ENCODE measurements at places on chromosomes 1 and 21. TPM values are rescaled to one million over a fixed set of nuclear protein-coding genes. Genes with fewer than 3 reads are reported as not detected.

DNA sequence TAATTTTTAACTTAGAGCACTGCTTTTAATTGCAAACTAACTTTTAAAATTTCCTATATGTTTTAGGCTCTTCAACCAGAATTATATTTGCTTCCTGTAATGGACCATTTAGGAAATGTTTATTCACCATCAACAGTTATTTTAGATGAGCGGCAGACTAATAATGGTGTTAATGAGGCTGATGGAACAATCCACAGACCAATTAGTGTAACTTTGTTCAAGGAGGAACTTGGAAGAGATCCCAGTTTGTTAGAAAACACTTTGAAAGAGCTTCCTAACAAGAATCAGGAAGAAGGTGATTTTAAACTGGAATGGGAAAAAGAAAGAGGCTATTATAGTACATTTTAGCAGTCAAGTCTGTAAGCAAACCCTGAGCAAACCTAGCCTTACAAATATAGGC, 19.4 kb upstream of the GNG5 start:
- H3K36me3 ChIP-seq, result no peaks in the 10 kb centered on the region
- no peak overlapping the region for H3K27ac ChIP-seq
- no peaks in the 10 kb centered on the region for H3K4me1 ChIP-seq
- H3K4me3 ChIP-seq, result no peak overlapping the region
- no peak for DNase-seq
- H3K27me3 ChIP-seq, result no peaks in the 10 kb centered on the region

DNA sequence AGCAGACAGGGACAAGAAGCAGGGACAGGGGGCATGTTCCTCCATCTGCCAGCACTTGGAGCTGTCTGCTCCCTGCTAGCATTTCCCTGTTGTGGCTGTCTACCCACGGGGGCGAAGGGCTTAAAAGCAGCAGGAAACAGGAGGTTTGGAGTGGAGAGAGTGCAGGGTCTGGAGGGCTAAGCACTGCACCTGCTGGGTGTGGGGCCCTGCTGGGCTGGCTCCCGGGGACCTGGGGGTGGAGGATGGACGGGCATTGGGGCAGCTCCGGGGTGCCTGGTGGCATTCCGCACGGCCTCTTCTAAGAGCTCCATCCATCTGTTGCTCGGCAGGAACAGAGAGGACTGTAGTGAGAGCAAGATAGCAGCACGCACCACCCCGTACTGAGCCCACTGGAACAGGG, 21.2 kb downstream of the LRRC71 start:
- H3K36me3 ChIP-seq, result peaks cover 9% of the 10 kb centered on the region
- H3K4me1 ChIP-seq, result no peaks in the 10 kb centered on the region
- no peak overlapping the region for H3K27ac ChIP-seq
- no peak overlapping the region for H3K4me3 ChIP-seq
- no peak for DNase-seq

Gene TFAP2E
- total RNA-seq, result 1.0 TPM

Gene CHAF1B
- 1.8 TPM for total RNA-seq

Gene BCAN
- total RNA-seq, result 0.36 TPM

All from aorta (tissue), 5 donors.